HepG2 (cell line): ENCODE measurements at places on chromosomes 4 and X.

GRCh38 chr4:94332983-94333590 lies 9.5 kb downstream of the HPGDS start:
- peak; percentile 7 for DNase-seq

DNA sequence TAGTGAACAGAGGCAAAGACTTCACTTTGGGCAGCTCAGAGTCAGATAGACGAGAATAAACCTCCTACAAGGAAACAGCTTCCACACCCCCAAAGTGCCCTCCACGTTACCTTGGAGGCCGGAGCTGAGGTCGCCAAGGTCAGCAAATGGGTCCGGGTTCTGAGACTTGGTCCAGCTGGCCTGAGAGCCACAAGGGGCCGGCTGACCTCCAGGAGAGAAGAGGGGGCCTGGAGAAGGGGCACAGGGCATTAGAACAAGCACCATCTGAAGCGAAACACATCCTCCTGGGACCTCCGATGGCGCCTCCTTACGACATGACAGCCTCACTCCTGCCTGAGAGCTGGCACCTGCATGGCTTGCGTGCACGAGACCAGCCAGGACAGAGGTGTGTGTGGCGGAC lies 33.6 kb upstream of the CPLX1 start:
- no peak for DNase-seq

GRCh38 chr4:23934915-23935314 lies 45.1 kb upstream of the PPARGC1A start:
- DNase-seq, result no peak

DNA sequence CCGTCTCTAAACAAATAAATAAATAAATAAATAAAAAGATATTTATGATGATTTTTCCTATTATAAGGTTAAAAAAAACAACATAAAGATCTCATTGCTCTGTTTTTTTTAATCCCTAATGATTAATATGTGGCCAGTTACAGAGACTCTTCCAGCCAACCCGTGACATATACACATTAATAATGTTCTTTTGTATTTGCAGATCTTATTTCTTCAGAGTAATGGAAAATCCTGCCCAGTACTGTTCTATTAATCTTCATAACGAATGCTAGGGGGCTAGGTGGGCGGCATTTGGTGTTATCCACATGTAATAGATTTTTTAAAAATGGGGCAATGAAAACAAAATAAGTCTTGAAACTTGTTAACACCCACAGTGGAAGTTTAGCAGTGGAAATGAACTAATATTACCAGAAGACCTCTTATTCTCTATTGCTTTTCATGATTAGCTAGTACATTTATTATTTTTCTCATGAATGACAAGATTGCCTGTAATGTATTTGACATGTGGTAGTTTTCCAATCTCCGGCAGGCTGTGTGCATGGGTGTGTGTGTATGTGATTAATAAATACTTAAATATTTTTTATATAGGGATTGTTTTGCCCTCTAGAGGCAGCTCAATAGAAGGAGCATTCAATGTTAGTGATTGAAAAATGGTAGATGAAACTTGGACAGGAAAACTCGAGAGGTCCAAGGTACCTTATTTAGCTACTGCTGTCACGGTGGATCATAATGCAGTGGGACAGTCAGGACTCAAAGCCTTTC lies 457.4 kb downstream of the IL1RAPL1 start:
- DNase-seq, result no peak

DNA sequence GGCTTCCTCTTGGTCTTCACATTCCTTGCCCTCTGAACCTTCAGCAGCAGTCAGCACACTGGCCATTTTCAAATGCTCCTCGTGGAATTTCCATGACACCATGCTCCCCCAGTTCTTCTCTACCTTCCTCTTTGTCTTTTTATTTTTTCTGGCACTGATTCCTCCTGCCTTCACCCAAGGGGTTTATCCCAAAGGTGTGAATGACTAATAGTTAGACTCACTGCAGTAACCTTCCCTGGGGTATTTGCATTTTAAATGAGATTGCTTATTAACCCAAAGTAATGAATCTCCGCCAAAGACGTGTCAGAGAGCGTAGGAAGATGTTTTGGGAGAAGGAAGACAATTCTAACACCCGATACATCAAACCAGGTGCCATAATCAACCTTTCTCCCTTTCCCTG lies 36.2 kb downstream of the CD40LG start:
- no peak for DNase-seq

DNA sequence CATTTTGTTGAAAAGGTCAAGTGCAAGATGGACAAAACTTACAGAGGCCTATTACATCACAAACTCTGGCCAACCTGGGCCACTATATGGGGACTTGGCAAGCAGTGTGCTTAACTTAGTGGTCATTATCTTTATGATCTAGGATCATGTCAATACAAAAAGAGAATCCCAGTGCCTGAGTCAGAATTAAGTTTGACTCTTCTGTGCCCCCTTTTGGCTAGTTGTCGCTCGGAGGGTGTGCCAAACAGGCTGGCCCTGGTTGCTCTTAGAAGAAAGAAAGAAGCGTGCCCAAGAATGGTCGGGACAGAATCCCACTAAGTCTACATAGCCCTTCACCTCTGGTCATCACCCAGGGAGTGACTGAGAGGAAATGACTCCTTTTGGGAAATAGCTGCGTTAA lies 100.1 kb downstream of the EIF4E start:
- peak; percentile 3 for DNase-seq

- DNase-seq, result no peak
These were observed 42.0 kb downstream of the MAOB start for GRCh38 chrX:43840265-43840664.

- DNase-seq, result peak; percentile 29
These were observed 23.2 kb downstream of the PRPS2 start for GRCh38 chrX:12814420-12814819.

DNA sequence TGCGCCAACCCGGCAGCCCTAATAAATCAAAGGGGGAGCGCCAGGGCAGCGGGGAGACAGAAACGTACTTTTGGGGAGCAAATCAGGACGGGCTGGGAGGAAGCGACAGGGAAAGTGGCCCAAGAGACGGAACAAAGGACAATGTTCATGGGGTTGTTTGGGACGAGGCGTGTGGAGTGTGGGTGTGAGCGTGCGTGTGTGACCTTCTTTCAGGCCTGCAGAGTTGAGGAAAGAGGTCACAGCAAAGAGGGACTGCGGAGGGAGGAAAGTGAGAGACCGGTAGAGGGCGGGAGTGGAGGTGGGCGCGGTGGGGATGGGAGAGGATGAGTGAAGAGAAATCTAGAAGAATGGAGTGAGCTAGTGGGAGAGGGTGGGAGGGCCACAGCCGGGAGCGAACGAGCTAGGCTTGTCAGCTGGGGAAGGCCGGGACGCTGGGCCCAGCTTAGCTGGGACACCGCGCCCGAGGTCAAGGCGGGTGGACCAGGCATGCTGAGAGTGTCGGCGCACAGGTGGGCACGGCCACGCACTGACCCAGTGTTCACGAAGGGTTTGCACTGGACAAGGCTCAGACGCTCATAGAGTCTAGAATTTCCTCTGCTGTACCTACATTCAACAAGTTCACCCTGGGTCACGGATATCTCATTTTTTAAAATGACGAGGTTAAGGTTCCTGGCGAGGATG lies 14.7 kb upstream of the PITX2 start:
- DNase-seq, result no peak

DNA sequence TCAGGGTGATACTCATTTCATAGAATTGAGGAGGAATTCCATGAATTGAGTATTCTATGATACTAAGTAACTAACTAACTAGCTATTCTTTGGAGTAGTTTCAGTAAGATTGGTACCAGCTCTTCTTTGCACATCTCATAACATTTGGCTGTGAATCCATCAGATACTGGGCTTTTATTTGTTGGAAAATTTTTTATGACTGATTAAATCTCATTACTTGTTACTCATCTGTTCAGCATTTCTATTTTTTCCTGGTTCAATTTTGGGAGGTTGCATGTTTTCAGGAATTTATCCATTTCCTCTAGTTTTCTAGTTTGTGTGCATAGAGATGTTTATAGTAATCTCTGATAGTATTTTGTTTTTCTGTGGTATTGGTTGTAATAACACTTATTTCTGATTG lies 70.8 kb upstream of the FREM3 start:
- no peak for DNase-seq

- DNase-seq, result no peak
These were observed 5.3 kb upstream of the CFP start for GRCh38 chrX:47634871-47635575.

GRCh38 chrX:134173541-134174272 lies 63.3 kb upstream of the CCDC160 start:
- no peak for DNase-seq

DNA sequence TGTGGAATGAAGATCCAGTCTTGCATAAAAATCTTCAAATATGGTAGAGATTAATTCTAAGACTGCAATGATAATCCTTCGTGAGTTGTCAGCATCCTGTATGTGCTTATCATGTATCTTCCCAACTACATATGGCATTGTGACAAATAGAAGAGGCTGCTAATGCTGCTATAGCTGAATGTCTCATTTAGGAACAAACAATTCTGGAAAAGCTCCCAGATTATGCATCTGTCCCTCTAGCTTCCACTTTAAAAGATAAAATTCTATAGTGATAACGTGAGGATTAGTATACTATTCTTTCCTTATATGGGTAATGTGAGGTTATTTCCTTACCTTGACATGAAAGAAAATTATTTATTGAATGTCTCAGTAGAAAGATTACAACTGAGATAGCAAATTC lies 930.9 kb downstream of the DMD start:
- no peak for DNase-seq

DNA sequence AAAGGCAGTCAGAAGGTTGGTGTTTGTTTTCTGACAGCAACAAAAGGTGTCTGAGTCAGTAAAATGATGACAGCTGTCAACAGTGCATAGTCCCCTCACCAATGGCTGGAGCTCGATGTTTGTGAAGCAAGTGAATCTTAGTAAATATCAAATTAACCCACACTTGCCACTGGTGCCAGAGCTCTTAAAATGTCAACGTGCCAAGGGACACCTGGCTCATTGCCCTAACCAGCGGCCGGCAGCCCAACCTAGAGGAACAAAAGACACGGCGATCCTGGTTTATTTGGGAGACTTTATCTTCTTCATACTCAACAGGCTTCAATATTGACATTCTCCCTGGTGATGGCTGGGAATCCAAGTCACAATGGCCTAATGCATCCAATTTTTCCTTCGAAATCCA lies 143.4 kb downstream of the CPEB2 start:
- no peak for DNase-seq

GRCh38 chr4:71634364-71634763 lies 149.5 kb downstream of the GC start:
- no peak for DNase-seq

GRCh38 chrX:154791467-154791866 lies 13.8 kb downstream of the MPP1 start:
- DNase-seq, result no peak

DNA sequence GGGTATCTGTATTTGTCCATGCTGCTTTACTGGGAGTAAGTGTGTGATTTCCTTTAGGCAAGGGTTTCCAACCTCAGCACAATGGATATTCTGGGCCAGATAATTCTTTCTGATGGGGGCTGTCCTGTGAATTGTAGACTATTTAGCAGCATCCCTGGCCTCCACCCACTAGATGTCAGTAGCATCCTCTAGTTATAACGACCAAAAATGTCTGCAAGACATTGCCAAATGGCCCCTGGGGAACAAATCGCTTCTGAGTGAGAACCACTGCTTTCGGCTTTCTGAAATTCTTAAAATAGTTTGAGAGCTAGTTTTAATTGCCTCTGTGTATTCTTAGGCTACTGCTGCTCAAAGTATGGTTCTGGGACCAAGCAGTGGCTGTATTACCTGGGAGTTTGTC lies 81.2 kb upstream of the GPM6B start:
- DNase-seq, result no peak

DNA sequence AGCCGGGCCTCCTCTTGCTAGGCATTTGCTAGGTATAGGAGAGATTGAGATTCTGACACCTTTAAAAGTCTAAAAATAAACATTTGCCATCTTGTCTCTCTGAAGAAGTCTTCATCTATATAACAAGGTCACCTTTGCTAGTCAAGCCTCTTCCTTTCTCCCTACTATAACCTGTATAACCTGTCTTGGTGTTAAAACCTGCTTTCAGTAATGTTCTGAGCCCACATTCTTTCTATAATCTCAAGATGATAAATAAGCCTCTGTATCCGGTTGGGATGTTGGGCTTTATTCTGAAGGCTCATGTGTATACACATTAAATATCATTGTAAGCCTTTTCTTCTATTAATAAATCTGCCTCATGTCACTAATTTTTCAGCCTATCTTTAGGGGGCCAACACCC lies 10.2 kb downstream of the ASIC5 start:
- DNase-seq, result no peak

GRCh38 chr4:188821500-188821899 lies 682.3 kb downstream of the TRIML1 start:
- no peak for DNase-seq

DNA sequence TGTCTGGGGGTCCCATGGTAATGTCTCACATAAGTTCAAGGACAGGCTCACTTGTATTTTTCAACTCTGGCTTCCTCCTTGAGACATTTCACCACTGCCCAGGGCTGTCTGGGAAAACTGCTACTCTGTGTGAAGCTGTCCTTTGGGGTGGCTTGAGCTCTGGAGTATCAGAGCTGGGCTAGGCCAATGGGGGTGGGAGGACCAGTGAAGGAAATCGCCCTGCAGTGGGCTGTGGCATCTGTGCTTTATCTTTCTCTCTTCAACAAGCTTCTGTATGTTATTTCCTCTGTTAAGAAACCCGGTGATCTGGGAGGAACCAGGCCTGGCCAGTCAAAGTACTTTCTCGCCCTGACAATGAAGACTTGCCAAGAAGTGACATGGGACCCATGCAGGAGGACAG lies 87.4 kb downstream of the SMIM20 start:
- DNase-seq, result no peak

GRCh38 chr4:156946516-156947424 lies 24.8 kb downstream of the PDGFC start:
- DNase-seq, result no peak

DNA sequence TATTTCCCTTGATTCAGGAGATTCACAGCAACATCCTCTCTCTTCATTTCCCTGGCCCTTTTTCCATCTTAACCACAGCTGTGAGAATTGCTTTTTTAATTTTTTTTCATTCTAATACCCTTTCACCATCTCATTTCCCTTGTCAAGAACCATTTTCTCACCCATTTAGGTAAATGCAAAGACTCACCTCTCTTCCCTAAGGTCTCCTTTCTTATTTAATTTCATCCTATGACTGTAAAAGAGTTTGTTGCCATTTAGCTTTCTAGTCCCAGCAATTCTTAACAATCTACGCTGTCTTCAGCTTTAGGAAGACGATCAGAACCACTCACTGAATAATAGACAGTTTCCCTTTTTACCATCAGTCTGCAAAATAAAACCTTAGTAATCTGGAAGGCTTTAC lies 241.1 kb upstream of the ETNPPL start:
- DNase-seq, result no peak

DNA sequence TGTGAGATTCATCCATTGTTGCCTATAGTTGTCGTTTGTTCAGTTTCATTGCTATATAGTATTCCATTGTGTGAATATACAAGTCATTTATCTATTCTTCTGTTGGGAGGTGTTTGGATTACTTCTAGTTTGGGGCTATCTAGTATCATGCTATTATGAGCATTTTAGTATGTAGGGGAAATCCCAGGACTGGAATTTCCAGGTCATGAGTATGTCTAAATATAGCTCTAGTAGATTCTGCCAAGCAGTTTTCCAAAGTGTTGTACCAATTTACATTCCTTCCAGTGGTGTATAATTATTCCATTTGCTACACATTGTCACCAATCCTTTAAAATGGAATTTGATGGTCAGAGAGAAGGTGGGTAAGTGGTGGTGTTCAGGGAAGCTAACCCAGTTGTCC lies 30.1 kb downstream of the EGFL6 start:
- no peak for DNase-seq

GRCh38 chr4:56799161-56799759 lies 22.2 kb downstream of the SPINK2 start:
- no peak for DNase-seq
